Suppressor macrophage (primary cell): ENCODE measurements at places on chromosomes 13 and 19.
A peak's percentile ranks its signal among the peaks of the same experiment; 100 is the strongest.

- DNase-seq: peak; percentile 75
These were observed 46.1 kb upstream of the RAP2A start for GRCh38 chr13:97387890-97388289.

DNA sequence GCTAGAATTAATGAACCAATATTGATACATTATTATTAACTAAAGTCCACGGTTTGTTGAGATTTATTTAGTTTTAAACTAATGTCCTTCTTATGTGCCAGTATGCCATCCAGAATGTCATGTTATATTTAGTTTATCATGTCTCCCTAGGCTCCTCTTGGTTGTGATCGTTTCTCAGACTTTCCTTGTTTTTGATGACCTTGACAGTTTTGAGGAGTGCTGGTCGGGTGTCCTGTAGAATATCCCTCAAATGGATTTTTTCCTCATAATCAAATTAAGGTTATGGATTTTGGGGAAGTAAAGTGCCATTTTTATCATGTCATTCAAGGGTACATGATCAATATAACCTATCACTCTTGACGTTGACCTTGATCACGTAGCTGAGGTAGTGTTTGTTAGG lies 6.1 kb upstream of the ZNF45 start:
- DNase-seq: no peak

- no peak for DNase-seq
These were observed 74.6 kb upstream of the NPAS1 start for GRCh38 chr19:46944918-46945628.

- DNase-seq: peak; percentile 58
These were observed 3.1 kb downstream of the NCAN start for GRCh38 chr19:19214892-19215291.

DNA sequence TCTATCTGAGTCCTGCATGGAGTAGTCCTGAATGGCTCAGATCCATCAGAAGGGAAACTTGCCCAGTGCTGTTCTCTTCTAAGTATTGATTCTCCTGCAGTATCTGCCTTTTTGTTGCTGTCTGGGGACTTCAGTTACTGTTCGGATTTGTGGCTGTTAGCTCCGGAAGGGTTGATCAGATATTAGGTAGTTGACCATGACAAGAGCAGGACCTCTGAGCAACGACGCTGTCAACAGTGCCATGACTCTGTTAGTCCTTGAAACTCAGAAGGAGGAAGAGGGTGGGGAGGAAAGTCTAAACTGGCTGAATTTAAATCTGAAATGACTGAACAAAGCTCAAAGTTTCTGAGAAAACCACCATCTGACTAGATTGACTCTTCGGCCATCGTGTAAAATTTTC lies 42.2 kb downstream of the CCNE1 start:
- DNase-seq: no peak

GRCh38 chr13:60453490-60453889 lies 56.5 kb downstream of the TDRD3 start:
- no peak for DNase-seq

DNA sequence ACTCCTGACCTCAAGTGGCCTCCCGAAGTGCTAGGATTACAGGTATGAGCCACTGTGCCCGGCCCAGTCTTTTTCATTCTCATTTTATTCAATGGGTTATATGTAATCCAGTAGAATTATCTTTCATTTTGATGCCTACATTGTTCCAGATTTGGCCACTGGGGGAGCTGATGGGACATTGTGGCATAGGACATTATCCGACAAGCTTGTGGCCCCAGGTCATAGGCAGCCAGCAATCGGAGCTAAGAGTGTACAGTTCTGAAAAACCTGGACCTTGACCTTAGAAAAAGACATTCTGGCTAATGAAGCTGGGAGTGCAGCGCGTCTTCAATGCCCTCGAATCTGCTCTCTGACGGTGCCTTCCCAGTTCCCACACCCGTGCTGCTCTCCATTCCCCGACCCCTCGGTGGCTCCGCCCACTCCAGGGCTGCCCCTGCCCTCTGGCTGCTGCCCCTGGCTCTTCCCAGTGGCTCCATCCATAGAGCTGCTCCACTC lies 108.7 kb downstream of the TEX29 start:
- DNase-seq: peak; percentile 43

DNA sequence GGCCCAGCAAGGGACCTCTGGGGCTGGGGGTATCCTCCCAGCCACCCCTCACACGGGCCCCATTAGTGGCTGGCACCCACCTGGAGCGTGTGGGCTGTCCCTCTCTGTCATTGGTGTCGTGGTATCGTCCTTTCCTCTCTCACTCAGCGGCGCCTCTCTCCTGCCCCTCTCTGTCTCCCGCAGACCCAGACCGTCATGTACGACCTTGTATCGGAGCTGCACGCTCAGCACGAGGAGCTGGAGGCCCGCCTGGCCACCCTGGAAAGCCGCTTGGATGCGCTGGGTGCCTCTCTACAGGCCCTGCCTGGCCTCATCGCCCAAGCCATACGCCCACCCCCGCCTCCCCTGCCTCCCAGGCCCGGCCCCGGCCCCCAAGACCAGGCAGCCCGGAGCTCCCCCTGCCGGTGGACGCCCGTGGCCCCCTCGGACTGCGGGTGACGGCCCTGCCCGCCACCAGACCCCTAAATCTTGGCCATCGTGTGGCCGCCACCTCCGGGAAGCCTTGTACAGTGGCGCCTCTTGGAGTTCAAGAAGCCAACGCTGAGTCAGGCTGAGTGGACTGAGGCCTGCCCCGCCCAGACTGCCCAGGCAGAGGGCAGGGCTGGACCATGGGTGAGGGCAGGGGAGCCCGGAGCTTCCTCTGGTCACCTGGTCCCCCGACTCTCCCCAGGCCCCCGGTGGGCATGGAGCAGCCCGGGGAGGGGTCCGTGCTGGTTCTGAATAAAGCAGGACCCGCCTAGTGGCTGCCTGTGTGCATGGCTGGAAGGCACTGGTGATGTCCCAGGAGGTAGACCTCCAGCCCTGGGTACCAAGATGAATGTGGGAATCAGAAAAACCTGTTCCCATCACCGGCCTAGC lies 9.8 kb upstream of the ARRDC2 start:
- DNase-seq: no peak

DNA sequence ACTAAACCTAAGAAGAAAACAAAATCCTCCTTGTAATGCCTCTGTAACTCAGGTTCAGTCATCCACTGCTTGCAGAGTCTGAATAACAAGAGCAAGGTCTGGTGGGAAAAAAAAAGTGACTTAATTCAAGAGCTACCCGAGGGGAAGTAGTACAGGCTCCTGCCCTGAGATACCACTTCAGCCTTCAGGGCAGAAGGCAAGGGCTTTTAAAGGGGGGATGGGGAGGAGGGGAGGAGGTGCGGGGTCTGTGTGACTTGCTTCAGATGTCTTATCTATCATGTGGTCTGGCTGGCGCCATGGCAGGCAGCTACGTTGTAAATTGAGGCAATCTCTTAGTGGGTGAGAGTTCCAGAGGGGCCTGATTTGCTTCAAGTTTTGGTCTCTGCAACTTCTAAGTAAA lies 66.7 kb downstream of the LRRC63 start:
- peak; percentile 36 for DNase-seq

- DNase-seq: no peak
These were observed 40.5 kb upstream of the DCT start for GRCh38 chr13:94520001-94520400.

- DNase-seq: peak; percentile 93
These were observed 625 bp upstream of the ZNF20 start for GRCh38 chr19:12140545-12141404.

GRCh38 chr19:3470500-3471128 lies 9.7 kb downstream of the SMIM24 start:
- no peak for DNase-seq

DNA sequence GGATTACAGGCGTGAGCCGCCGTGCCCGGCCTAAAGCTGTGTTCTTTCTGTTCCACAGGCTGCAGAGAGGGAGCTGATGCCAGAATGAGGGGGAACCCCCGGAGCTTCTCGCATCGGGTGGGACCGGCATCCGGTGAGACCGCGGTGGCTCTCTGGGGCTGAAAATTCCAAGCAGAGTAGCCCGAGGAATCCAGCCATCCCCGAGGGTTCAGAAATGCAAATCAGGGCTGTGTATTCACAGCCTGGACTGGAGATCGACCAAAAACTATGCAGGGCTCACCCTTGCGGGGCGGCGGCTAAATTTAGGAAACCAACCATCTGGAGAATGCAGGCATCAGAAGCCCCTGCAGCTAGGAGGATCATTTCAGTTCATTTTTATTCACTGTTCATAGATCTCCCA lies 99.2 kb downstream of the GNG7 start:
- no peak for DNase-seq

GRCh38 chr19:46216612-46217011 lies 12.9 kb upstream of the IGFL1 start:
- DNase-seq: no peak

DNA sequence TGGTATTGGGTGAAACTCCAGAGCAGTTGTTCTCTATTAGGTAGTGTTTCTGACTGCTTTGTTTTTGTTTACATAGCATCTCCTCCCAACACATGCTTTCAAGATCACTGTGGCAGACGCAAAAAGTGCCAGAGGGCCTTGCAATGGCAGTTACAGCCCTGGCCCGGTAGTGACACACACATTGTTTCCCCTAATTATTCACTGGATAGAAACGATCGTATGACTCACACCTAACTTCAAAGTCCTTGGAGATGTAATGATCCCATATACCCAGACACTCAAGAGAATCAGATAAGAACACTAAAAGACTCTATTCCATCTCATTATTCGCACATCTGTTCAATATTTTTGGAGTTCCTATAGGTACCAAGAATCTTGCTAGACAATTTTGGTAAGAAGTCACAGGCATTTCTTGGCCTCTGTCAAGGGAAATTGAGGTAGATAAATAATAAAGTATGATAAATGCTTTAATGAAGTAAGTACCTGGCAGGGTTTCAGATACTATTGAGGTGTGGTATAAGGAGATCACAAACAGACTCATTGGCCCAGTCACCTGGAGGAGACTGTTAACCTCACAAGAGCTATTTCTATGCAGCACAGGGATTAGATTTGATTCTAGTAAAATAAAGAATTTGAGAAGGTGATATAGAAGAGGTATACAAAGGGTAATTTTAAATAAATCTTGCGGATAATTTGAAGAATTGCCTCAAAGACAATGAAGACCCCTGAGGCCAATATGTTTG lies 485.3 kb downstream of the SLITRK6 start:
- no peak for DNase-seq

- no peak for DNase-seq
These were observed 184.0 kb upstream of the RFC3 start for GRCh38 chr13:33633701-33634545.

GRCh38 chr13:97239943-97240787 lies 18.0 kb downstream of the MBNL2 start:
- DNase-seq: no peak

DNA sequence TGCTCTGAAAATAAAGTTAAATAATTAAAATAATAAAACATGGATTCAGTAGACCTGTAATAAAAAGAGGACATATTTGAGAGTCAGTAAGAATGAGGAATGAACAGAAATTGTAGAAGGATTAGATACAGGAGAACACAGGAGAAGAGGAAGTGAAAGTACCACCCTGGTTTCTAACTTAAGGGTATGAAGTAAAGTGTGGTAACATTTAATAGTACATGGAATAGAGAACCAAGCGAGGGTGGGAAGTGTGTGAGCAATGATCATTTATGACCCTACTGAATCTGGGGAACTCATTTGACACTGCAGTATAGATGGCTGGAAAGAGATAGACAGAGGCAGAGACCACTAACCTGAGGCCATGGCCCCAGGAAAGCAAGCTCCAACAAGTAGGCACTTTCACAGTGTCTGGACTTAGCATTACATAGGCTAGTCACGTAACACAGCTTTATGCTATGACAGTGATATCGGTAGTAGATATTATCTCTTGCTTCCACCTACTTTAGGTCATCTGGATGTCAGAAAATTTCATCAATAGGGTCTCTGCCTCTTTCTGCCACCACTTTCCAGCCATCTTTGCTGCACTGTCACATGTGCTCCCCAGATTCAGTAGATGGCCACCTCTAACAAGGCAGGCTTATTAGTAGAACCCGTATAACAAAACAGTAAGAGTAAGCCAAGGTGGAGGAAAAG lies 633.9 kb upstream of the MIR17HG start:
- DNase-seq: peak; percentile 58

DNA sequence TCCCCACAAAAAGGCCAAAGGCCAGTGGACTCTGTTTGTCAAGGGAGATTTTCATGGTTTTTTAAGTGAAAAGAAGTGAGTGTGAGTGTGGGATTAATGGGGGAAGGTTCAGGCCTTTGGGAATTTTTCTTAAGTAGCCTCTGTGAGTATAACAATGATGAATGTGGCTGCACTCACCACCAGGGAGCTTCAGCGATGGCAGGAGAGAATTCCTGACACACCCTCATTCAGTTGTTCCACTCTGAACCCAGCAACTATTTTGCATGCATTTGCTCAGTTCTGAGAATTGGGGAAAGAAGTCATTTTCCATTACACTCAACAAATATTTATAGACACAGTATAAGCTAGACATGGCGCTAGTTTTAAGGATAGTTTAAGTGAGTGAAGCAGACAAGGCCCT lies 117.9 kb downstream of the CCNA1 start:
- no peak for DNase-seq

DNA sequence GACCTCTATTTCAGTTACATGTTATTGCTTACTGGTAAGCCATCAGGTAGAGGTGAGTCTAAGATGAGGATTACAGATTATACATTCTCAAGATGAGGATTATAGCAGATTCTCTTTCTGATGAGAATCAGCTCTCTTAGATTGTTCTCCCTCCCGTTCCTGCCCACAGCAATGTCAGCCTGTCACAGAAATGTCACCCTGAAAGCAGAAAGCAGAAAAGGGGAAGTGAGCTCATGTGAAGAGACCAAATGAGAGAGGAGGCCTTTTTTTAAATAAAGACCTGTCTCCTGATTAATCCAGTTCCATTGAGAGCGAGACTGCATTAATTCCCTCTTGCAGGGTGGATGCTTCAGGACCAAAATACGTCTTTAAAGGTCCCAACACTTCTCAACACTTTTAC lies 445.6 kb downstream of the KCTD12 start:
- DNase-seq: peak; percentile 73

DNA sequence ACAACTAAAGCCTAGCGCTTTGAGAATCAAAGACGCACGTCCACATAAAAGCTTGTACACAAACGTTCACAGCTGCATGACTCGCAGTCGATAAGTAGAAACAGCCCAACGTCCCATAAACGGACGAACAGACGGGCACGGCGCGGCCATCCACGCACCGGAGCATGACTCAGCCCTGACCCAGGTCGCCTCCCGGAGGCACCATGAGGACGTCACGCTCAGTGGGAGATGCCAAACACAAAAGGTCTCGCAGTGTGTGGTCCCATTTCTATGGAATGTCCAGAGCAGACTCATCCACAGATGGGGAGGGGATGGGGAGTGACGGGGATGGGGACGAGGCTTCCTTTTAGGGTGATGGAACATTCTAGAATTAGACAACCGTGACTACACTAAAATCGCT lies 9.4 kb downstream of the POLRMT start:
- DNase-seq: no peak

GRCh38 chr13:31227063-31227462 lies 27.3 kb downstream of the B3GLCT start:
- no peak for DNase-seq
